RWPE2 (cell line): ENCODE measurements at places on chromosomes 7 and 10.
A peak's percentile ranks its signal among the peaks of the same experiment; 100 is the strongest.

- no peak for DNase-seq
Observed at GRCh38 chr10:33245343-33245742, 89.1 kb downstream of the NRP1 start.

DNA sequence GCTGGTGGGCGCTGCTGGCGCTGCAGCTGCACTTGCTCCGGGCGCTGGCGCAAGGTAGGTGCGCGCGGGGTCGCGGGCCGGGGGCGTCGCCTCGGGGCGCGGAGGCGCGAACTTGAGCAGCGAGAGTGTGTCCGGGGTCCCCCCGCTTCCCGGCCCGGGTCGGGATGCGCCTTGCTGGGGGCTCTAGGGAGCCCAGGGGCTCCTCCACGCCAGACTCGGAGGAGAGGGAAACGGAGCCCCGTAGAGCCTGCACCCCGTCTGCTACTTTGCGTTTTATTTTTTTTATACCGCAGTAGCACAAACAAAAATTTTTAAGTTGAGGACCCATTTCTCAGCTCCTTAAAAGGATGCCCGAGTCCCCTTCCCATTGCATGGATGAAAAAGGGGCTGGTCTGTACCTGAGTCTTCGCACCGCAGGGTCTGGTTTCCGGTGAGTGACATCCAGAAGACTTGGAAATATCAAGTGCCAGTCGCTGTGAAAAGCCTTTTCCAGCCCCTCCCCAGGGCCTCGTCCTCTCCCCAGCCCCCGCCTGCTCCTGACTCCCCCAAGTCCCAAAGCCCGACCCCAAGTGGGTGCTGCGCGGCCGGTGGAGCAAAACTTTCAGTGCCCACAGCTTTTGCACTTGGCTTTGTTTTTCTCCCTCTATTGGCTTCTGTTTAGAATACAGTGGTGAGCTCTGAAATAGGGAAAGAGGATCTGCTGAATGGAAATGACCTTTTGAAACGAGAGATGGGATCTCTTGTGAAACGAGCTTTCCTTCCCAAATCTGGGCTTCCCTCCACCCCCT is 973 bp downstream of the SDK1 start:
- no peak for DNase-seq

DNA sequence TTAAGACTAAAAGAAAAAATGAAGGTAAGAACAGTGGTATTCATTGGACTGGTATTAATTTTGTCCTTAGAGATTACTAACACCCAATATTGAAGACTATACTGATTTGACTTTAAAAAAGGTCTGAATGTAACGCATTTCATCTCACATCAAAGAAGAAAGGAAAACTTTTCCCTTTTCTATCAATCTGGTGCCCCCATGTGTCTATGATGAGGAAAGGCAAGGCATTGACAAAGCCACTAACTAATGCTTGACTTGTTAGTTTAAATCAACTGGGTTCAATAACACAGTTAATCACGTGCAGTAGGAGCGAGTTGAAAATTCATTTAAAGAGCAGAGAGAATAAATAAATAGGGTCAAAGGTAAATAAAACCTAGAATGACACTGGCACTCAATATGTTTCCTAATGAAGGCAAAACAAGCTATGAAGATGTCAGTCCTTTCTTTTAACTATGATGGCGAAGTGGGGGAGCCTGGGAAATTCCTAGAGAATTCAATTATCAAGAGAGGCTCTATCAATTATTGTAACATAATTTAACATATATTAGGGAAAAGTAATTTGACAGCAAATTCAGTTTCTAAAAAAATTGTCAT is 180.9 kb downstream of the ANK3 start:
- no peak for DNase-seq

DNA sequence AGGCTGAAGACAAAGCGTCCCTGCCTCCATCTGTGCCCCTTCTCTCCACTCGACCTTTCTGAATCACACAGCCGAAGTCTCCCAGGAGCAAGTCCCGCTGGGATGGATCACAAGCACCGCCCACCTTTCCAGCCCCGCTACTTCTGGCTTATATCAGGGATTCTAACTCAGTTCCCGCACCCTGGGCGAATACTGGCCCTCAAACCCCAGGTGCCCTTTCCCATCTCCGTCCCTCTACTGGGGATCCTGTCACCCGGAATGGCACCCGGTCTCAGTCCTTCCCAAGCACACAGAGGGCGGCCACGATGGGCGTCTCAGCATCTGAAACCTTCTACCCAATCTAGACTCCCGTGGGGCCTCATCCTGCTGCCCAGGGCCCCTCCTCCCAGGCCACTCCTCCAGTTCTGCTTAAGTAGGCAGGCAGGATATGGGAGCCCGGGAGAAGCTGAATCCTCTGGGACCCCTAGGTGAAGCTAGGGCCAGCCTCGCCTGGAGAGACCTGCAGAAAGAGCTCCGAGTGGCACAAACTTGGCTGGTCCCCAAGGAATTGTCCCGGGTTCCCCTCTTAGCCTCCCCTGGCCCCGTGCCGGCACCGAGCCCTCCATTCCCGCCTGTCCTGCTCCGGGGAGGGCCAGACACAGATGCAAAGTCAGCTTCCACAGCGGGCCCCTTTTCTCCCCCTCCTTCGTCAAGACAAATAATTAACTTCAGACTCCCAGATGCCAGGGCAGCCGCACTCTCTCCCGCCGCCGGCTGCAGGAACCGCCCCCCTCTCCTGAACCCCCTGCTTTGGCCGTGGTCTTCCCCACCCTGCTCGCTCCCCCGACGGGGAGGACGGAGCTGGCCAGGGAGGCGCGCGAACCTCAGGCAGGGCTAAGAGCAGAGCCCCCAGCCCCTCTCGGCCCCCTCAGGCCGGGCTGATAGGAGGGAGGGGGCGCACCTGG is 612 bp downstream of the KCP start:
- DNase-seq = peak; percentile 47

GRCh38 chr7:133478591-133479135 is 225.8 kb downstream of the EXOC4 start:
- DNase-seq = no peak

DNA sequence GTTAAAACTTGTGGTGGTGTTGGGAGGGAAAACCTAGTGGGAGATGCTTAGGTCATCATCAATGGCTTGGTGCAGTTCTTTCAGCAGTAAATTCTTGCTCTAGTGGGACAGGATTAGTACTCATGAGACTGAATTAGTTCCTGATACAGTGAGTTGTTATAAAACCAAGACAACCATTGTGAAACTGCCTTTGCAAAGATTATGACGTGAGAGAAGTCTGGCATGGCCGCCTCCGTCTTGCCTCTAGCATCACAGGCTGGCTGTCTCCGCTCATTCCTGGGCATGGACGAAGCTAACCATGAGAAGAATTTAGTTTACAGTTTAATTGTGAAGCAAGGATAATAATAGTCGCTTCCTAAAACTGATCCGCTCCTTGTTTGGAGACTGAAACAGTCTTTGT is 186.4 kb downstream of the KIF20B start:
- DNase-seq = no peak

DNA sequence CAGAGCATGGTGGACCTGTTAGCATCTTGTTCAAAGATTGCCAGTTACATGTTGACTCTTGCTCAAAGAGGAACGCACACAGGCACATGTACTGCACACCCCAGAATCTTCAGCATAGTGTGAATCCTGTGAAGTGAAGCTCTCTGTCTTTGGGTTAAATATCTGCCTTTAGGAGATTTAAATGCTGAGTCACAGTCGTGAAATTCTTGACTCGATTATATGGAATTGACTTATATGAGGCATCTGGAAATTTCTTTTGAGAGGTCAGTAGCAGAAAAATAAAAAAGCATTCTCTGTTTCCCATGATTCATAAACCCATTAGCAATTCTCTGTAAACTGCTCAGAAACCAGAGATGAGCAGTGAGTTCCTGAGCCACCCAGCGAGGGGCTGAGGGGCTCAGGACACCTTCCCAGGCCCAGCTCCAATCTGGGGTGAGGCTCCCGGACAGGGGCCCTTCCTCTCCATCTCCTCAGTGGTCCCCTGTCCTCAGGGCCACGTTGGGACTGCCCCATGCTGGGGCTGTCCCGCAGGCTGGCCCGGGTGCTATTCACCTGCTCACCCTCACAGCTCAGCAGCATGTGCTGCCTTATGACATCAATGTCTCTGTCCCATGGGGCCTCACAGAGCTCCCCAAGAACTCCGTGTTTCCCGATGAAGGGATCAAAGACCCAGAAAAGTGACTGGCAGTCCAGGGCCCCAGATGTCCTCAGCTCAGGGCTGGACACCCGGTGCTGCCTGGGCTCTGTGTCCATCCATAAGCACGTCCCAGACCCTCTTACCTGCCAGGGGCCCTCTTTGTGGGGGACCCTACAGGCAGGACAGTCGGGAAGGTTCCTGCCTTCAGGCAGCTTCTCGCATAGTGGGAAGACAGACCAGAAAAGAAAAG is 50.0 kb upstream of the INSIG1 start:
- no peak for DNase-seq

DNA sequence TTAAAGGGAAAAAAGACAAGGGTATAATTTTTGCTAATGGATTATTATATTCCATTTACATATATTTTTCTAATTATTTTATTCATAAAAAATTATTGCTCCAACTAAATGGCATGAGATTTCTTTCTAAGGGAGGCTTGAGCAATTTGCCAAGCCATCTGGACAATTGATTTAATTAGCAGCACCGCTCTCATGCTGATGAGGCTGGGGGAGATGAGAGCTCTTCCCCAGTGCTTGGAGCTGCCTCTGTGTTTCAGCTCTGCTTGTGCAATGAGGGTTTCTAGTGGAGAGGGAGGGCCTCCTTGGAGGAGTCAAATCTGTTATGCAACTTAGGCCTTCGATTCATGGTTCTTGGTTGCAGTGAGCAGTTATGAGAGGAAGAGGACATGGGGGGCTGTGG is 574.3 kb downstream of the TCERG1L start:
- no peak for DNase-seq

DNA sequence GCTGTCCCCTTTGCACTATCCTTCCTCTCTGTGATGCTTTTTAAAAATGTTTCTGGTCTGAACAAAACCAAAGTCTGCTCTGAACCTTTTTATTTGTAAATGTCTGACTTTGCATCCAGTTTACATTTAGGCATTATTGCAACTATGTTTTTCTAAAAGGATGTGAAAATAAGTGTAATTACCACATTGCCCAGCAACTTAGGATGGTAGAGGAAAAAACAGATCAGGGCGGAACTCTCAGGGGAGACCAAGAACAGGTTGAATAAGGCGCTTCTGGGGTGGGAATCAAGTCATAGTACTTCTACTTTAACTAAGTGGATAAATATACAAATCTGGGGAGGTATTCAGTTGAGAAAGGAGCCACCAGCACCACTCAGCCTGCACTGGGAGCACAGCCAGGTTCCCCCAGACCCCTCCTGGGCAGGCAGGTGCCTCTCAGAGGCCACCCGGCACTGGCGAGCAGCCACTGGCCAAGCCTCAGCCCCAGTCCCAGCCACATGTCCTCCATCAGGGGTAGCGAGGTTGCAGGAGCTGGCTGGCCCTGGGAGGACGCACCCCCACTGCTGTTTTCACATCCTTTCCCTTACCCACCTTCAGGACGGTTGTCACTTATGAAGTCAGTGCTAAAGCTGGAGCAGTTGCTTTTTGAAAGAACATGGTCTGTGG is 11.4 kb upstream of the CSGALNACT2 start:
- no peak for DNase-seq

GRCh38 chr7:131052285-131052904 is 275.3 kb upstream of the MKLN1 start:
- DNase-seq = no peak

GRCh38 chr10:92834986-92835385 is 13.3 kb upstream of the EXOC6 start:
- DNase-seq = no peak

- DNase-seq = no peak
Observed at GRCh38 chr10:2882628-2883027, 184.7 kb upstream of the PFKP start.

GRCh38 chr7:108014215-108014614 is 11.3 kb upstream of the LAMB1 start:
- DNase-seq = no peak

DNA sequence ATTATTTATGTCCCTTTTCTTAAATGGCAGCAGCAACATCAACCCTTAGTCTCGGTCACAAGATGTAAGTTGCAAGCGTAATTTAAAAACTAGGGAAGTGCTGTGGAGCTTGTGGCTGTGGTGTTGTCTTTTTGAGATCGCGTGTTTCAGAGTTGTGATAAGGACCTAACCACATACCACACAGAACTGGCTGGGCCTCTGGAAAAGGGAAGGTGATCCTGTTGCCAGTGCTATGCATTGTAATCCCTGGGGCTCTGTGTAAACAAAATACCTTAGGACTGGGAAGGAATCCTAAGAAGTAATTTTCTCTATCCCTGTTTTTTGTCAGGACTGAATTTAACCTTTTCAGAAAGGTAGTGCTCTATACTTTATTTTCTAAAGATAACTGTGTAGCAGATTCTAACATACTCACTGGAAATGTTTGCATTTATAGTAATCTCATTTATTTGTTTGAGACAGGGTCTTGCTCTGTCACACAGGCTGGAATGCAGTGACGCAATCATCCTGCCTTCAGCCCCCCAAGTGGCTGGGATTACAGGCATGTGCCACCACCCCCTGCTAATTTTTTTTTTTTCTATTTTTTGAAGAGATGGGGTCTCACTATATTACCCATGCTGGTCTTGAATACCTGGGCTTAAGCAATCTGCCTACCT is 60.4 kb downstream of the INPP5F start:
- no peak for DNase-seq

DNA sequence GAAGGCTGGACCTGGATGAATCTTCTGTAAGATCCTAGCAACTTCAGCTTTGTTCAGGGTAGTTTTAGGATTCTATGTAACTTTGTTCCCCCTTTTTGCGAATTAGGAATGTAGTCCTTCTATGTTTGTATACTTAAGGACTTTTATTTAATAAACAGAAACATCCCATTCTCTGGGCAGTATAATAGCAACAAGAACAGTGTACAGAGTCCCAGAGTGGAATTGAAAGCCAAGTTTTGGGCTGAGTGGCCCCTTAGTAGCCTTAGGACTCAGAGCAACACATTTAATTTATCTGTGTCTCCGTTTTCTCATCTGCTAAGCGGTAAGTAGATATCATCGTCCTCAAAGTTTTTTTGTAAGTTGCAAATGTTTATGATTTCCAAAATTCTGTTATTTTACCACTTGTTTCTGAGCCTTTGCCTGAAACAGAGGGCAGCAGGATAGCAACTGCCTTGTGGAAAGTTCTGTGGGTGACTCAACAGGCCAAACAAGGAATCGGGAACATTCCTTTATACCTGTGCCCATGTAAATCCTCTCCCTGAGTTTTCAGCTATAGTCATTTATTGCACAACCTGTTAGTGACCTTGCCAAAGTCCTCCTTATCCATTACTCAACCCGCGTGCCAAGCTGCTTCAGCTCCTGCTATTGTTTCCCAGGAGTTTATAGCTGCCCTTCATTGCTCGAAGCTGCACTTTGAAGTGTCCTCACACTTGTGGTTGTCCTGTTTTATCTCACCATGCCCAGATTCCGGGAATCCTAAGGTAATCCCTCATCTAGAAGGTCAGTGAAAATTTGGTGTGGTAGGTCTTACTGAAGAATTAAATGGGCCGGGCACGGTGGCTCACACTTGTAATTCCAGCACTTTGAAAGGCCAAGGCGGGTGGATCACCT is 199.1 kb upstream of the AHR start:
- peak; percentile 92 for DNase-seq
